ENCODE measurements at places on chromosomes 12 and 14.

- DNase-seq = no peak
Measured at GRCh38 chr12:105876396-105876927, 262.3 kb downstream of the NUAK1 start.

DNA sequence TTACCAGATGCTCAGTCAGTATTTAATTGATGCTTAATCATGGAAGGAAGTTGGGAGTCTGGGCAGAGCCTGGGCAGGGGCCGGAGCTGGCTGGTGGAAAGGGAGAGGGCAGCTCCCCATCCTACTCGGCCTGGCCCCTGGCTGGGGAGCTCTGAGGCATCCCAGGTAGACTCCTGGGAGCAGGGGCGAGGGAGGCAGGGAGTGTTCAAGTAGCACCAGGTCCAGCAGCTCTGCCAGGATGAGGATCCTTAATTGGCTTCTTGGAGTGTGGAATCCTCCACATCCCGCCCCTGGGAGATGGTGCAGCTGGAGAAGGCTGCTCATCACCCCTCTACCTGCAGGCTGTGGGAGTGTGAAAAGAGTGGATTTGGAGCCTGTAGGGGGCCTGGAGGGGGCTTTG, 30.9 kb downstream of the SYNDIG1L start:
- DNase-seq = no peak

GRCh38 chr12:114780746-114781399, 96.9 kb upstream of the TBX3 start:
- no peak for DNase-seq

DNA sequence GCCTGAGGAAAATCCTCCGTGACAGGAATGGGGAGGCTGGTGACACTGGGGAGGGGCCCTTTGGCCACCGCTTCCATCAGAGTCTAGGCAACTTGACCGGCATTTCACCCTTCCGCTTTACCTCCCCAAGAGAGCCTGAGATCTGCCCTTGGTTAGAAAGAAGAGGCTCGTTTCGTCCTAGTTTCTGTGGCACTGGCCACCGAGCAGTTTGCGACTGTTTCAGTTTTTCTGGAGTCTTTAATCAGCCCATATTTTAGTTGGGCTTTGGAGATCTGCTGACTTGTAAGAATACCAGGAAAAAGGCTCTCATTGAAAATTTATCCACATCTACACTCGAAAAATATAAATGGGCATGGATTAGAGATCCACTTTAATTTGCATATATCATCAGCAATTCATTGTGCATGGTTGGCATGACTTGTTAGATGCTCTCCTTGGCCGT, 414 bp upstream of the ANKS1B start:
- DNase-seq = no peak

DNA sequence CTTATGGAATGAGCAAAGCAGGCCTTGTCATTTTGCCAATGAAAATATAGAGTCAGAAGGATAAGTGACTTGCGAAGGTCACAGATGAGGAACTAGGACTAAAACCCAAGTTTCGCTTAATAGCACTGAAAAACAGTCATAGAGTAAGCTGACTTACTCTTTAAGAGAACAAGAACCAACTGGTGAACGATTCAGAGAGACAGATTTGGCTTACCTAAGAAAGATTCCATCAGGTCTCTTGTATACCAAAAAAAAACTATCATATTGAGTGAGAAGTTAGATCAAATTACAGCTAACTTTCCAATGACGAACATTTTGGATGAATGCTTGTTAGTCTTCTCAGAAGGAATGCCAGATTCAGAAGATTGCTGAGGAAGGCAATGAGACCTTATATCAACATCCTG, 74.2 kb downstream of the ZFC3H1 start:
- no peak for DNase-seq

DNA sequence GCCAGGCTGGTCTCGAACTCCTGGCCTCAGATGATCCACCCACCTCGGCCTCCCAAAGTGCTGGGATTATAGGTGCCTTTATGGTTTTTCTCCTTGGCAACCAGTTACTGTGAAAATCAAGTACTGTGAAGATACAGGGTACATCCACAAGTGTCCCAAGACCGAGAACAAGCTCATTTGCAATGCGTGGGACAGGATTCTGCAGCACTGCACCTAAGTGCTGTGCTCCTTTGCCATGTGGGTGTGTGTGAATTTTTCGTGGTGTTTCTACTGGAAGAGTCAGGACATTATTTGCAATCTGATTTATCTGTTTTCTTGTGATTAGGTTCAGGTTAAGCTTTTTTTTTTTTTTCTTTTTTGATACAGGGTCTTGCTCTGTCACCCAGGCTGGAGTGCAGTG, 7.1 kb upstream of the C14orf93 start:
- no peak for DNase-seq

DNA sequence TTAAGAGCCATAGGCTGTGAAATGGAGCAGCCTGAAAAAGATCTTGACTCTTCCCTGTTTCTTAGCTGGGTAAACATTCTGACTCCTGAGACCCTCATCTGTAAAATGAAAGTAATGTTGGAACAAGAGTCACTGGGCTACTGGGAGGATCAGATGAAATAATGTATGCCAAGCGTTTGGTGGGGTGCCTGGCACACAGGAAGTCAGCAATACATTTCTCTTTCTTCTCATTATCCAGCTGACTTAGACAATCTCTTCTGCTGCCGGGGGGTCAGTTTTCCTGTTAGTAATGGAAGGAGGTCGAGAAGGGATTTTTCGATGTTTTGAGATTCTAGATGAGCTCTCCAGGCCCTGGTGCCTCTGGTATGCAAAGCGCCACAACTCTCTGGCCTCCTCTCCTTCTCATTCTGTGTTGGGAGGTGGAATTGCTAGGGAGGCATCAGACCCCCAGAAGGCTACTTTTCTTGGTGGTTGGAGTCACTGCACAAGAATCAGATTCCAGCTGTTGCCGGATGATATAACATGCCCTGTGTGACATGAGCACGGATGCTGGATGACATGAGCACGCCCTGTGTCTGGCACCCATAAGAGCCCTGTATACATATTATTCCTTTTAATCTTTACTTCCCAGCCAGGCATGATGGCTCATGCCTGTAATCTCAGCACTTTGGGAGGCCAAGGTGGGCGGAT, 4.3 kb downstream of the OASL start:
- no peak for DNase-seq

- no peak for DNase-seq
Measured at GRCh38 chr12:128771681-128772080, 52.1 kb downstream of the SLC15A4 start.

DNA sequence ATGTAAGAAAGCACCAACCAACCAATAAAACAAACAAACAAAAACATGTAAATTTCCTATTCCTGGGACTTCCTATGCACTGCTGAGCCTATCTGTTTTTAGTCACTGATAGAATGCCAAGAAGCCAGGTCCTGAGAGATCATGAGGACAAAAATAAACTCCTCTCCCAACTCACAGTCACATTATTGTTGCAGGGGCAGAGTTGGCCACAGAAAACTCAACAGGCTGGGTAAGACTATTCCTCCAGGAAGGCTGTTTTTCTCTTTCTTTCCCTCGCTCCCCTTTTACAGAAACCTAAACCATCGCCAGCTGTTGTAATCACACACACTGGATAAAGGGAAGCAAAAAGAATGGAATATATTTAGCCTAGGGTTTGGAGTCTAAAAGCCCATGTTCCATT, 55.8 kb upstream of the METAP2 start:
- DNase-seq = no peak

GRCh38 chr12:5733916-5734315, 211.1 kb downstream of the ANO2 start:
- no peak for DNase-seq

DNA sequence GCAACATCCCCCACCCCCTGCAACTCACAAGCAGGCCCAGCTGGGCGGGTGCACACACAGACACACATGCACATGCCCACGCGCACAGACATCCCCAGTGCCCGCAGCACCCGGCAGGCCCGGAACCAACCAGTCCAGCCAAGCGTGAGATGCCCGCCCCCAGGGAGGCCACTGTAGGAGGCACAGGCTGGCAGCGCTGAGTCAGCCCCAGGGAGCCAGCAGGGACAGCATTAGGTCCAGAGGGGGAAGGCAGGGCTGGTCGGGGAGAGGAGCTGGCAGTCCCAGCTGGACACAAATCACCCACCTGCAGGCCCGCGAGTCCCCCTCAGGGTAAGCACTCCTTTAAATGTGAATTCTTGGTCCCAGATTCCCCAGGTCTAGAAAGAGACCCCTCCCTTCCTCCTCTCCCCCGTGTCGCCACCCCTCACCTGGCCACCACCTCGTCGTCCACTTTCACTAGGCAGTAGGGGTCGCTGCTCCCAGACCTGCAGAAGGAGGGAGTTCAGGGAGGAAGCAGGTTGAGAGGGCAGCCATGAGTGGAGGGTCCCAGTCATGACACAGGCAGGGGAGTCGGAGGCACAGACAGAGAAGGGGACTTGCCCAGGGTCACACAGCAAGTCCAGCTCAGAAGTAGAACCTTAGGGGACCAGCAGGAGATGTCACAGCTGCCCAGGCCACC, 5.0 kb downstream of the RASAL1 start:
- no peak for DNase-seq

GRCh38 chr12:72203764-72204335, 68.3 kb upstream of the TRHDE start:
- DNase-seq = no peak

- DNase-seq = no peak
Measured at GRCh38 chr14:92673601-92674150, 74.8 kb downstream of the LGMN start.

GRCh38 chr12:119744900-119745606, 77.1 kb downstream of the PRKAB1 start:
- no peak for DNase-seq

- no peak for DNase-seq
Measured at GRCh38 chr14:81206115-81206514, 14.6 kb downstream of the GTF2A1 start.

DNA sequence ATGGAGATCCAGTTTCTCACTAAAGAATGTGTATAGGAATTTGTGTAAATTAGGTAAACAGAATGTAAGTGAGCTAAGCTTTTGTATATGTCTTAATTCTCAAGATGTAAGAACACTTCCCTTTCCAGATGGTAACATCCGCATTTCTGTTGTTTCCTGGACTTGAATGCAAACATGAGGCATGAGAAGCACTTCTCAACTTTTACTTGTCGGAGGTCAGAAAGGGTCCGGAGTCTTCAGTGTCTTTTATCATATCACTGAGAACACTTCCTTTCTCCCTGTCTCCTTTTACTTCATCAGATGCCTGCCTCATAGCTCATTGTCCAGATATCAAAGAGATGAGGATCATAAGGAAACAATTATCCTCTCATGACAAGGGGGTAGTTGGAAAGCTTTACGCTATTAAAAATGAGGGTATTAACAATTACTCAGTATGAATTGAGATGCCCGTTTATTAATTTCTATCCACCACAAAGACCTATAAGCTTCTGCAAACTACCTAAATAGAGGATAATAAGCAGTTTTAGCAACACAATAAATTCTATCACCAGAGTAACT, 214.1 kb upstream of the FLRT2 start:
- DNase-seq = no peak

DNA sequence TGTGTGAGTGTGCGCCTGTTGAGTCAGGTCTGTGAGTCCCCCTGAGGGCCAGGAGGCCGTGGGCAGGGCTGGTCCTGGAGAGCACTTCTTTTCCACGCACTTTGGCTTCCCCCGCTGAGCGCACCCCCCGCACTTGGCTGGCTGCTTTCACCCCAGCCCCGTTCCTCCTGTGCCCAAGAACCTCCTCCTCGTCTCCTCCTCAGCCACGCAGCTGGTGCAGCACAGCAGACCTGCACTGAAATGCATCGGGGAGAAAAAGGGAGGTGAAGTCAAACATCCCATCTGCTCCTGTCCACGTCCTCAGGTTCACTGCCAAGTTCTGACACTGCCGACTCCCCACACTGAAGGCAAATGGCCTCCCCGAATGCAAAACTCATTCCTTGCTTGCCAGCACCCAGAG, 362.7 kb upstream of the SFSWAP start:
- no peak for DNase-seq

DNA sequence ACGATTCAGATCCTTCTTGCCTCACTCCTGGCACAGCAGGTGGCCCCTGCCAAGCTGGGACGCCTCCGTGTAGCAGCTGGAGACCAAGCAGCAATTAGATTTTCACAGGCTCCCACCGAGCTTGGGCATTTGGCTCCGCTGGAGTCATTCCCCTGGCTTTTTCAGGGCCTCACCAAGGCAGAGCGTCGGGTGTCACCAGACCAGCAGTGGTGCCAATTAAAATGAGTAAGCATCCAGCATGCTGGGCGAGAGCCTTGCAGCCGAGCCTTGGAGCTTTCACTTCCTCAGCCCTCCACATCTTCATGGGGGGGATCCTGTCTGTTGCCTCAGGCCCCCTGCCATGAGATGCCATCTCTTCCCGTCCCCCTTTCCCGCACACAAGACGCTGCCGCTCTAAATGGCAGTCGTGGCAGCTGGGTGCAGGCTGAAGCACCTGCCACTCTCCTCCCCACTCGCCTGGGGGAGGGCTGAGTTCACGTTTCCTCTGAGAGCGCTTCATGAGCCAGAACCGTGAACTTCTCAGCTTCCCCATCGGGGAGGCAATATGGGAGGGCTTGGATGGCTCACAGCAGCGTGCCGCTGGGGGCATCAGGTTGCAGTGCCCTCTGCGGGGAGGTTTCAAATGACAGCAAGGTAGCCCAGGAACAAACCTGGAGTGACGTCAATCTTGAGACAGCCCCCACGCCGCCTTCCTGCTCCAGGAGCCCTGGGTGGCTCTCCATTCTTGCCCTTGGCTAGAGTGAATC, 11.7 kb downstream of the TPCN1 start:
- DNase-seq = no peak

GRCh38 chr12:89838833-89839232, 130.2 kb upstream of the ATP2B1 start:
- DNase-seq = no peak

DNA sequence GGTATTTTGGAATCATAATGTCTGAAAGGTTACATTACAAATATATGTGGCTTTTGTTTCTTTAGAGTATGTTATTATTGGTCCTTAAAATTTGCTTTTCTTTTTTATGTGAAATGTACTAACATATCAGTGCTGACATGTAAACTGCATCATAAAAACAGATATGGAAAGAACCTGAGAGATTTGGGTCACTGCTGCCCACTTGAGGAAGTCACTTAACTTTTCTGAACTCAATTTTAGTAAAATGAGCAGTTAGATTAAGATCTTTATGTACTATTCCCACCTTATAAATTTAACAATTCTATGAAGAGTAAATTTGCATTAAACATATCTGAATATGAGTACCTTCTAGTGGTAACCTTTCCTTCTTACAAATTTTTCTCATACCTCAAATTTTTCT, 7.5 kb downstream of the PTGR2 start:
- DNase-seq = no peak

DNA sequence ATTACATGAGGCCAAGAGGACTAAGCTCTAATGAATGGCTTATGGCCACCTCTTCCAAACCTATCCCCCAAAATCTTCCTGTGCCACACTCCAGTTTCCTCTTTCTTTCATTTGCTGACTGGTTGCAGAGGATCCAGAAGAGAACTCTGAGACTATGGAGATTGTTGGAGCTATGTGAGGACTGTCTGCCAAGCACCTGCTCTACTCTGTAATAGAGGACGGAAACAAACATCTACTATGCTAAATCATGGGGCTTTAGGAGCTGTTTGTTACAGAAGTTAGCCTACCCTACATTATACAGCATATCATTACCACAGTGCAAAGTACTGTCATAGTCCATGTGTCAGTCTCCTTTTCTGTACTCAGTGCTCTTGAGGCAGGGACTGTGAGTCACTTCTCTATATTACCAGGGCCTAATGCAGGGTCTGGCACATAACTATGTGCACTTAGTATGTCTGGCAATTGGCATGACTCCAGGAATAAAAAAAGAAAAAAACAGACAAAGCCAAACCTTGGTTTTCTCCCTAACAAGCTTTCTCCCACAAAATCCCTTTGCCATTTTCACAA, 95.1 kb downstream of the RPAP3 start:
- no peak for DNase-seq
